Activated CD4-positive, alpha-beta T cell treated with anti-CD3 and anti-CD28 coated beads, Interleukin-2, amount 10 ng/mL, durations not matched to agents 24 days and 14 days (primary cell): ENCODE measurements at places on chromosomes 16 and 17.

GRCh38 chr17:73506470-73507435 lies 137.5 kb downstream of the SDK2 start:
- H3K36me3 ChIP-seq, result no peaks in the 10 kb centered on the region
- H3K27ac ChIP-seq, result no peak overlapping the region
- H3K4me1 ChIP-seq, result no peaks in the 10 kb centered on the region

DNA sequence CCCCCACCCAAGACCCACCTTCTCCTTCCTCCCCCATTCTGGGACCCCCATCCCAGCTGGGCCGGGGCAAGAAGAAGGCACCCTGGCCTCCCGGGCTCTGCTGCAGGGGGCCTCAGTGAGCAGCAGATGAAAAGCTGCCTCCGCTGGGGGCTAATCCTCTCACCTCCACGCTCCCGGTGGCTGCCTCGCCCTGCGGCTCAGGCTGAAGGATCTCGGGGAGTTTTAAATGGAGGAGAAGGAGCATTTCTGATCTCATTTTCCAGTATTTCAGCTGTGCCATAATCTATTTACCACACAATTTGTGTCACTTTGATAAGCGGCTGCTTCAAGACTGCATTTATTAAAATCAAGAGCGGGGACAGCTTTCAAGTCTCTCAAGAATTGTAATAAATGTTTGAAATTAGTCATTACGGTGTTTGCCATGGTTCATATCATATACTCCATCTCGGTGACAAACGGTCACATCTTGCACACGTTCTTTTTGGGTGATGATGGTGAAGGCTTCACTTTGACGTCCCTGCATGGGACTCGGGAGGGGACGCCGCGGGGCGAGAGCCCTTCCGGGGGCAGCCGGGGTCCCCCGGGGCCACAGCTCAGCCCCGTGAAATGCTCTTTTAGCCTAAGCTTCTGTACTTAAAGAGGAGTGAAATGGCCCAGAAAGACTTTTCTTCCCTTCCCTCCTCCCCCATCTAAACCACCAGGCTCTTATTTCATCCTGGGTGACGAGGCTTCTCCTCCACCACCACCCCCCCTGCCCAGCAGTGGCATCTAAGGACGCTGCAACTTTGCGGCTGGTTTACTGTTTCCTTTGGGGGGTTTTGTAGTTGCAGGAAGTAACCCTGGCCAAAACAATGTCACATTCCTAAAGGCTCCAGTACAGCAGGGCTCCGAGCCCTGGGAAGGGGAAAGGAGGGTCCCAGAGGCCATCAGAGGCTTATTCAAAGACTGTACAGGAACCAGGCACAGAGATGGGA lies 313.1 kb upstream of the TNRC6C start:
- peaks cover 28% of the 10 kb centered on the region for H3K4me1 ChIP-seq
- H3K36me3 ChIP-seq, result no peaks in the 10 kb centered on the region
- DNase-seq, result peak; percentile 84
- H3K27me3 ChIP-seq, result peaks cover 8% of the 10 kb centered on the region
- H3K27ac ChIP-seq, result peak overlapping the region; percentile 95

- H3K27me3 ChIP-seq, result peaks cover 6% of the 10 kb centered on the region
- no peak overlapping the region for H3K4me3 ChIP-seq
- no peaks in the 10 kb centered on the region for H3K36me3 ChIP-seq
Observed at GRCh38 chr16:19911747-19912454, 27.3 kb upstream of the GPRC5B start.

DNA sequence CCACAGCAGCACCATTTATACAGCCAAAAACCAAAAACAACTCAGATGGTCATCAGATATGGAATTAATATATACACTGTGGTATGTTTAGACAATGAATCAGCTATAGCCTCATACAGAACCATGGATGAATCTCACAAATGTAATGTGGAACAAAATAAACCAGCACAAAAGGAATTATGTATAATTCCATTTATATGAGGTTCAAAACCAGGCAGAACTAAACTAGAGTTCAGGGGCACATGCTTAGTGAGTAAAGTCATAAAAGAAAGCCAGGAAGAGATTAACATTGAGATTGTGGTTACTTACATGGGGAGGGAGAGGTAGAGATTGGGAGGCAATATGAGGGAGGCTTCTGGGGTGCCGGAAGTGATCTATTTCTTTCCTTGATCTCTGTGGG lies 231.1 kb downstream of the COPRS start:
- H3K36me3 ChIP-seq, result no peaks in the 10 kb centered on the region
- no peak for DNase-seq
- H3K27me3 ChIP-seq, result peaks cover 15% of the 10 kb centered on the region
- H3K4me3 ChIP-seq, result no peak overlapping the region
- no peak overlapping the region for H3K27ac ChIP-seq
- H3K4me1 ChIP-seq, result no peaks in the 10 kb centered on the region

DNA sequence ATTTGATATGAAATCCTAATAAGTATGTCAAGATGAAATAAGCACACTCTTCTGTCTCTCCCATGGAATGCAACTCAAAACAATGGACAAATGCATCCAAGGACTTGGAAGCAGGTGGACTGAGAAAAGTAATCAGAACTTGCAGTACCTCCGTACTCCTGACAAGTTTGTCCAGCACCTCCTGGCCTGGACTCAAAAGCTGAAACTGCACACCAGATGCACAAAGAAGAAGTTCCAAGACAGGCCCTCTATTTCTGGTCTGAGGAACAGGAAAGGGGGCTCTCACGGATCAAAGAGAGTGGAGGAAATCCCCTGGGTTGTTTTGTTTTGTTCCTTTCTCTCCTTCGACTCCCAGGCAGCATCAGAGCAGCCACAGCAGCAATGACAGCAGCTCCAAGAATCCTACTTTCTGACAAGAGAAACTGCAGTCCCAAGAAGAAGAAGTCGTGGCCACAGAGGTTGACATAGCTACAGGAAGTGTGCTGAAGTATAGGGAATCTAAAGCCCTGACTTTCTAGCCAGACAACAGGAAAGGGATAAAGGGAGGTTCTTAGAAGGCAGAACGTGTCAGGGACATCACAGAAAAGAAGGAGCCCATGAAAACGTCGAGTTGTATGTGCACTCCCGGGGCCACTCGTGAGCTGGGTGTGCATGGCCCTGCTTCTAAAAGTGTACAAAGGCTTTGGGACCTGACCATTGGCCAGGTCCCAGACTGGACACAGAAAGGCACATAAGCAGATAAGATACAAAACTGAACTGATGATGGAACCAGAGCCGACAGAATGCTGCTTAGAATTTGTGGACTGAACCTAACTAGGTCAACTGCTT lies 29.3 kb downstream of the AKAP10 start:
- H3K4me3 ChIP-seq, result no peak overlapping the region
- no peaks in the 10 kb centered on the region for H3K27me3 ChIP-seq
- no peak for DNase-seq
- peak overlapping the region; percentile 38 for H3K27ac ChIP-seq
- peaks cover 37% of the 10 kb centered on the region for H3K36me3 ChIP-seq

DNA sequence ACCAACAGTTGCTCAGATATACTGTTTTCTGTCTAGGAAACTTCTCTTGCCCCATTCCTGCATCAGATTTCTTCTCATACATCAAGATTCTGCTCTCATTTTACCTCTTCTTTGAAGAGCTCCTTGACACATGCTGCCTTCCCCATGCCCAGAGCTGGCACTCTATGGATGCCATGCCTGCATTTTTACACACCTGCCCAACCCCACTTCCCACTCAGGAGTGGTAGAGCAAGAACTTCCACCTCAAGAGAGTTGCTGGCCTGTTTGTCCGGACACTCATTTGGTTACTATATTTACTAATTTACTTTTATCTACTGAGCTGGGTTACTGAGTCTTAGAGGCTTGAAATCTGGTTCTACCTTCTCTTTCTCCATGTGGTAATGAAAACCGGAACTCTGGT lies 98.3 kb upstream of the HLF start:
- no peak overlapping the region for H3K27ac ChIP-seq
- DNase-seq, result no peak
- no peaks in the 10 kb centered on the region for H3K36me3 ChIP-seq
- no peaks in the 10 kb centered on the region for H3K4me1 ChIP-seq
- no peaks in the 10 kb centered on the region for H3K27me3 ChIP-seq

- H3K27me3 ChIP-seq, result no peaks in the 10 kb centered on the region
- peaks cover 23% of the 10 kb centered on the region for H3K4me1 ChIP-seq
- peaks cover 53% of the 10 kb centered on the region for H3K36me3 ChIP-seq
- no peak for DNase-seq
- H3K27ac ChIP-seq, result no peak overlapping the region
- no peak overlapping the region for H3K4me3 ChIP-seq
Observed at GRCh38 chr16:8848939-8849391, 19.8 kb downstream of the CARHSP1 start.

- no peak overlapping the region for H3K27ac ChIP-seq
- DNase-seq, result no peak
- H3K4me3 ChIP-seq, result no peak overlapping the region
- no peaks in the 10 kb centered on the region for H3K27me3 ChIP-seq
- no peaks in the 10 kb centered on the region for H3K4me1 ChIP-seq
Observed at GRCh38 chr16:24217461-24217860, 38.7 kb upstream of the CACNG3 start.
